ENCODE measurements at places on chromosomes 6 and 20. TPM values are rescaled to one million over a fixed set of nuclear protein-coding genes. Genes with fewer than 3 reads are reported as not detected.

GRCh38 chr20:24912397-24913075, 36.5 kb upstream of the CST7 start:
- DNase-seq: no peak

GRCh38 chr6:15434263-15434662, 188.4 kb downstream of the JARID2 start:
- DNase-seq: no peak

- no peak for DNase-seq
Observed at GRCh38 chr6:36949636-36950035, 4.9 kb upstream of the PI16 start.

DNA sequence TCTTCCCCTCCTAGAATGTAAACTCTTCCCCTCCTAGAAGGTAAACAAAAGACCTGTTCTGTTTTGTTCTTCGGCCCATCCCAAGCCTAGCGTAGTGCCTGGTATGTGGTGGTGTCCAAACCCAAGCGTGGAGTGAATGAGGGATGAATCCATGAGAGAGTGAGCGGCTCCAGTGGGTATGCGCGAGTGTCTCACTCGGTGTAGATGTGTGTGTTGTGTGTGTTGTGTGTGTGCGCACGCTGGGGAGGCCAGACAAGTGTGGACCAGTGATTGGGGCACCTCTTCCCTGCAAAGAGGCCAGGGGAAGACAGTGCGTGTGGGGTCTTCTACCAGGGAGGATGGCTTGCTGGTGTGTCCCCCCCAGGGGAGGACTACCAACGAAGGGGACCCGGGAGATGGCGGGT, 392 bp upstream of the SLC2A10 start:
- DNase-seq: peak; percentile 56

DNA sequence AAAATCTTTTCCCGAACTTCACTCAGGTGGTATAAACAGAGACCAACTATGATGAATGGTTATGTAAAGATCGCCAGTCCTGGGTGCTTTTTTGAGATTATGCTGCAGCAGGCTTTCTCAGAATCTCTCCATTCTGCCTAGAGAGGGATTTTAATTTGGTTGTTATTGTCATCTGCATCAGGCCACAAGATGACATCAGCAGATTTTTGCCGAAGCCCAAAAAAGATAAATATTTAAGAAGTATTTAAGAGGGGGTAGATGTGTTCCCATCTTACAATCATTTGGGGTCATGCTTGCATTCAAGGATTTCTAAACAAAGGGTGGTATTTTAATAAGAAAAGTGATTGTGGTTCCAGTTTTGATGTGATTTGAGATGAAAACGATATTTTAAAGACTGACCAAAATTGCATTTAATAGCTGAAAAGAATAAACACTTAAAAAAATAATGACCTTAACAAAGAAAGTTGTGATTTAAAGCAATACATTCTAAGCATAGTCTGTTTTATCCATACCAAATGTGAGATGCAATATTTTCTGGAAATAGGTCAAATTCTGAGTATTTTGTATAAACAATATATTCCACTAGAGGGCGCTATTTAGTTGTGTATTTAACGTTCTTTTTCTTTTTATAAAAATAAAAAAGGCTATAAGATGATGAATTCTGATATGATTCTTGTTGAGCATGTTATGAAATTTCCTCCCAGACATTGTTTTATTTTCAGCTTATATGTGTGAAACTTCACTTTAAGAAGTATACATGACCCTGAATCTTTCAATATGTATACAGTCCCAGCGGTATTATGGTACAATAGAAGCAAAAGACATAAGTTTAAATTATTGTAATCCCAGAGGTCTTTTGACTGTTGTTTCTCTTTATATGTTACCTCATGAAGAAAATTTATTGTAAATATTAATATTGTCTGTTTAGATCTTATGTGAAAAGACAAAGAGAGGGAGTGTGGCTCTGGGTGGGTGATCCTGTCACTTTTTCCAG, 51.0 kb upstream of the ZFP64 start:
- peak; percentile 53 for DNase-seq

DNA sequence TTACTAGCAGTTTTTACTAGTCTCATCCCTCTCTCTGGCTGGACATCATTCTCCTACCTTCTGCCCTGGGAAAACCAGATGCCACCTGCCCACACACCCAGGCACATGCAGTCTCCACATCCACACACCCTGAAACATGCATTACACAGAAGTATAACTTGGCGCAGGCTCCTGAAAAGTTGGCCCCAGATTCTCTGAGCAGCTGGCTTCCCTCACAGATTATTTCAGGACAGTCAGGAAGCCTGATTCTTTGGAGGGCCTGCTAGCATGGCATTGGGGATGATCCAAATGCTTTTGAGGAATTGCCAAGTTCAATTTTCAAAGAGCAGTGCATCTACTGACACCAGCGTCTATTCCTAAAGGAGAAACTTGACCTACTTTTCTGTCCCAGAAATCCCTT, 27.8 kb upstream of the KIF16B start:
- DNase-seq: peak; percentile 81

DNA sequence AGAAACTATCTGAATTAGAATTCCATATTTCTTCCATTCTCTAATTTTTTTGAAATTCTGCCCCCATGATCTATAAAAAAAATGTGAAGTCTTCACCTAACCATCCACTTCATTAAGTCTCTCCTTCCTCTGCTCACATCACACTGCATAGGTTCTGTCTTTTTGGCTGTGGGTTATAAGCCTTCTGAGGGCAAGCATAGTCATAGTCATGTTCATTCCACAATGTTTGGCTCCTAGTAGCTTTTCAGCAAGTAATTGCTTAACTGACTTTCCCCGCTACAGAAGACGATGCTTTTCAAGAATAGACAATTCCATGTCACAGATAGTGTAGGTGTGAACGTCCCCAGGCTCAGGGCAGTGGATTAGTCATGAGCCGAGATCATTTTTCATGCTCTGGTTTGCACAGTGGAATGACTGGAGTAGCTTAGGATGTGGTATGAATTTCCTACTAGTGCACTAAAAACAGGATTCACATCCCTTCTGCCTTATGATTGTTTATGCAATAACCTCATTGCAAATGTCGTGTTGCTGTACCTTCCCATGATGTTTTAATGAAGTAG, 29.1 kb downstream of the WRNIP1 start:
- DNase-seq: no peak

- DNase-seq: no peak
Observed at GRCh38 chr6:105855433-105855832, 230.7 kb upstream of the PRDM1 start.

- DNase-seq: no peak
Observed at GRCh38 chr6:35237476-35237875, 22.1 kb upstream of the ZNF76 start.

ZBP1 gene
- total RNA-seq: 0.10 TPM

LRRC73 gene
- total RNA-seq: 0.51 TPM

CDH4 gene
- total RNA-seq: 1.1 TPM

Data from tongue (tissue), 3 donors.